Endothelial cell of umbilical vein (primary cell): ENCODE measurements at places on chromosomes 7 and 10. TPM values are rescaled to one million over a fixed set of nuclear protein-coding genes. Genes with fewer than 3 reads are reported as not detected.

Gene STK31
- 0.44 TPM in 1 of 2 replicates, not detected in the other for total RNA-seq

Gene PON1
- not detected in 2 replicates for total RNA-seq

Gene OR9A2
- total RNA-seq = not detected in 2 replicates

Gene ZNF722
- total RNA-seq = not detected in 2 replicates
